ENCODE measurements at places on chromosomes 5 and 9.

- DNase-seq: no peak
Measured at GRCh38 chr5:139954022-139954421, 89.1 kb downstream of the NRG2 start.

GRCh38 chr9:115058684-115059315, 59.2 kb downstream of the TNC start:
- no peak for DNase-seq

DNA sequence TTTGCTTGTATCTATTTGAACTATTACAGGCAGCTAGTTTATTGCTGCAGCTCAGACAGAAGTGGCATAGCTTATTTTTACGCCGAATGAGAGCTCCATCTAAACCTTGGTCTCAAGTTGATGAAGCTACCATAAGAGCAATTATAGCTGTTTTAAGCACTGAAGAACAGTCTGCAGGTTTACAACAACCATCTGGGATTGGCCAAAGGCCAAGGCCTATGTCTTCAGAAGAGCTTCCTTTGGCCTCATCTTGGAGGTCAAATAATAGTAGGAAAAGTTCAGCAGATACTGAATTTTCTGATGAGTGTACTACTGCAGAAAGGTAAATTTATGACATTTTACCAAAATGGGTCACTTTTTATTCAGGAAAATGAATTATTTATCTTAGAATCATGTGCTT, 67.9 kb downstream of the YTHDC2 start:
- DNase-seq: no peak

DNA sequence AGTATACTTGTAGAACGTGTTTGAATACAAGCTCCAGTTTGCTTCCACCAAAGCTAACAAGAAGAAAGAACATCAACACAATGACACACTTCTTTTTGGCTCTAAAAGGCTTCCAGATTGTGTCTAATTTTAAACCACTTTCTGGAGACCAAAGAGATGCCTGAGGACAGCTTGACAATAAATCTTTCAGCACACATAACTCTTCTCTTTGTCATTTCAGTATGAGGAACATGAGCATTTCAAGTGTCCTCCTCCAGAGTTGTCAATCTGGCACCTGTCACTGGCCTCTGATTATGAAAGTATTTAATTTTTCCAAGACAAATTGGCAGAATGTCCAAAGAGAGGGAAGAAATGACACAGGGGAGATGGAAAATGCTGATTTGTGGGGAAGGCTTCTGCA, 79.0 kb upstream of the TLR4 start:
- no peak for DNase-seq

GRCh38 chr9:116979456-116979855, 292.4 kb downstream of the TRIM32 start:
- no peak for DNase-seq

- DNase-seq: no peak
Measured at GRCh38 chr5:156201788-156202403, 125.1 kb upstream of the SGCD start.

DNA sequence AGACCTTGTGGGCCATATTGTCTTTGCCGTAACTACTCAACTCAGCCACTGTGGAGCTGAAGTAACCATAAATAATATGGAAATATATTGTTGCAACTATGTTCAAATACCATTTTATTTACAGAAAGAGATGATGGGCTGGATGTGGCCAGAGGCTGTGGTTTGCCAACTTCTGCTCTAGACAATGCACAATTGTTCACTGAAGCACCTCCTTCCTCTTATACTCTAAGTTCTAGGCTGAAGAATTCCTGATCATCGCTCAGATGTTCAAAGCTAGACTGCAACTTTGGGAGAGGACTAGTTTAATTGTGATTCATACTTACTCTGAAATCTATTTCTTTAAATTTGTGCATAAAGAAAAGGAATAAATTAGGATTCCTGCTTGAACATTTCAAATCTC, 245.0 kb downstream of the TAF11L14 start:
- no peak for DNase-seq

DNA sequence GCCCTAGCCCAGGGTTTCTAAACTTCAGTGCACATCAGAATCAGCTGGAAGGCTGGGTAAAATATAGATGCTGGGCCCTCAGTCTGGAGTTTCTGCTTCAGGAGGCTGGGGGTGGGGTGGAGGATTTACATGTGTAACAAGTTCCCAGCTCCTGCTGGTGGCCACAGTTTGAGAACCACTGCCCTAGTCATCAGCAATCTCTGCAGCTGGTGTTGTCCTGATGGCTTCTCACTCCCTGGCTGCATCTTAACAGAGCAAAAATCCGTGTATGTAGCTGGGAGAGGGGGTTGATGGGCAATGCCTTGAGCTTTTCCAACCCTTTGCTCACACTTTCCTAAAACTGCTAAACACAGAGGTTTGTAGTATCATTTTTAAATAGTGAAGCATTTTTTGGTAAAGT, 186.0 kb upstream of the KLF9 start:
- DNase-seq: no peak

- no peak for DNase-seq
Measured at GRCh38 chr5:100550531-100551051, 15.4 kb downstream of the FAM174A start.

DNA sequence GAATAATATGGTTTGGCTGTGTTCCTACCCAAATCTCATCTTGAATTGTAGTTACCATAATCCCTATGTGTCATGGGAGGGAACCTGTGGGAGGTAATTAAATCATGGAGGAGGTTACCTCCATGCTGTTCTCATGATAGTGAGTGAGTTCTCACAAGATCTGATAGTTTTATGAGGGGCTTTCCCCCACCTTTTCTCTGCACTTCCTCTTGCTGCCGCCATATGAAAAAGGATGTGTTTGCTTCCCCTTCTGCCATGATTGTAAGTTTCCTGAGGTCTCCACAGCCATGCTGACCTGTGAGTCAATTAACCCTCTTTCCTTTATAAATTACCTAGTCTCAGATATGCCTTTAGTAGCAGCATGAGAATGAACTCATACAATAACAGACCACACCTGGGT, 63.7 kb upstream of the PRR16 start:
- no peak for DNase-seq

GRCh38 chr9:132144708-132145365, 17.0 kb upstream of the NTNG2 start:
- DNase-seq: no peak

DNA sequence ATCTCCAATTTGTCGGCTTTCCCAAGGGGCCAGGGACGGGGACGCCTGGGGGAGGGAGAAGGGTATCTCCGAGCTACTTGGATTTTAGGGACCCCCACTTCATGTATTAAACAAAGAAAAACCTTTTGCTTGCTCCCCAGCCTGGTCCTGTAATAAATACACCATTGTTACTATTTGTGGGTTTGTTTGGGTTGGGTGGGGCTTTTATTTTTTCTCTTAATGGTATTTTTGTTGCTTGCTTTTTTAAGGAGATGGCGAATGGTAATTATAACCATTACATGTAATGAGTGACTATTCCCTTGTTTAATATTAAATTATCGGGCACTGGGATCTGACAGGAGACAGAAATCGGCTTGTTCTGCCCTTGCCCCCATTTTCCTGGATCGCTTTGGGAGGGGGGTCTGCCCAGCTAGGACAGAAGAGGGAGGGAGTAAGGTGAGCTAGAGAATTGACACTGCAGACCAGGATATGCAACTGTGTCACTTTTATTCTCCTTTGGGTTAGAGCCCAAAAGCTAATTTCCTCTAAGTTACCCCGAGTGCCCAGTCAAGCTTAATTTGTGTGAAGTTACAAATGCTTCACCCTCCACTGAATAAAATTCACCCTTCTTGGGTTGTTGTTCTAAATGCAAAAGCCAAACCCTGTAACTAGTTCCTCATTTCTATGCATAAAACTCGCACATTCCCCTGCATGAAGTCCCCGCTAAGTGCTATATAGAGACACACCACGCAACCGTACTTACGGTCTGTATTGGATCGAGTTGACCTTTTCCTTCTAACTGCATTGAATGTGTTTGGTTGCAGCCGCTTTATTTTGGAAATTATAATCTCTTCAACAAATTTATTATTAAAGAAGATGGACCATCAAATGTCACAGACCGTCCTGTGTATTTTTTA, 1.6 kb upstream of the ZNF608 start:
- peak; percentile 43 for DNase-seq

DNA sequence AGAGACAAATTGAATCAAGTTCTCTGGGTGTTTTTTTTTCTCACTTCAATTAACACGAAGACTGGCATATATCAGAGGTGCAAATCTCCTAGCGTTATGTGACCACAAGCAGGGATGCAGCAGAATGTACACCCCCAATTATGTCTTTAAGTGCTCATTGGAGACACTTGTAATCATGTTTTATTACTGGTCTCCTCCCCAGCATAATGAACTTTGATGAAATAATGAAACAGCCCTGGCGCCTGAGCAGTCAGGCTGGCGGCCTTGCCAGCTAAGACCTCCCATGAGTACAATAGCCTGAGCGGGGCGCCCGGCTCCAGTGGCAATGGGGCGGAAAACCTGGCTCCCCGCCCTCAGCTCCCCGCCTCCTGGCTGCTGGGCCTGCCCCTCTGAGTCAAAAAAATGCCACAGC, 209.4 kb upstream of the MSX2 start:
- no peak for DNase-seq

GRCh38 chr5:123868267-123868666, 356.3 kb downstream of the CSNK1G3 start:
- peak; percentile 58 for DNase-seq

DNA sequence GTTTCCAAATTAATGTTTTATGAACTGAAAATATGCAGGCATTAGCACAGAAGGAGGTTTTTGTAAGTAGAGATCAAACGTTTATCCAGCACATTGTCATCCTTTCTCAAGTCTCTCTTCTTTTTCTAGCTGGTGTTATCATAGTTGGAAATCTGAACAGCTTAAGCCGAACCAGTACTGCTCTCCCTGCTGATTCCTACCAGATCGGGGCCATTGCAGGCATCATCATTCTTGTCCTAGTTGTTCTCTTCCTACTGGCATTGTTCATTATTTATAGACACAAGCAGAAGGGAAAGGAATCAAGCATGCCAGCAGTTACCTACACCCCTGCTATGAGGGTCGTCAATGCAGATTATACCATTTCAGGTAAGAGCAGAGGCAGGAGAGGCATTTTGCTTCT, 72.1 kb upstream of the PRRC1 start:
- no peak for DNase-seq

DNA sequence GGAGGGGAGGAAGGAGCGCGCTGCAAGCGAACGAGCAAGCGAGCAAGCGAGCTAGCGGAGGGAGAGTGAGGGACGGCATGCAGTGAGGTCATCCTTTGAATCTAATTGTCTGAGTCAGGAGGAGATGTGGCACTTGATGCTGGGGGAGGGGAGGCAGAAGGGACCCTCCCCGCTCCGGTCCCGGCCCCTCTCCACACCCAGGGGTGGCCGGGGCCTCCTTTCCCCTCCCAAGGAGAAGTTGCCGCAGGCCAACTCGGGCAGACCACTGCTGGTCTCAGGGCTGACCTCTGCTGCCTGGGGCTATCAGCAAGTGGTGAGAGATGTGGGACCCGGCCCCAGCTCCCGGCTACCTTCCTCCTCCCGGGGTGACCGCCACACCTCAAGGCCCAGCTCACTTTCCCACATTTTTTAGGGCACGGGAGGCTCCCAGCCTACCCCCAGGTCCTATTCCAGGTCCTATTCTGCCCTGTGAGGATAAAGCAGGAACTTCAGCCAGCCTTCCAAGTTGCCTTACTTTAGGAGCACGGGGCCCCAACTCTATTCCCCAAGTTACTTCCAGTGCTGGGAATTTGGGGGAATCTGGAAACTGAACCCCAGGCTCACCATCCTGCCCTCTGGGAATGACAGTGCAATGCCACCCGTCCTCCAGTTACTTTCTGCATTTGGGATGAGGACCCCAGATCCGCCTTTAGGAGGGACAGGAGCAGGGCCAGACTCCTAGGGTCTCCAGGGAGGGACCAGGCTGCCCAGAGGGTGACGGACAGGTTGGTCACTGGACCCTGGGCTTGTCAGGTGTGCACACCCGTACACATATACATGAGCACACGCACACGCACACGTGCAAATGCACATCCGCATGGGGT, 11.1 kb downstream of the CNTFR start:
- DNase-seq: peak; percentile 70

- DNase-seq: peak; percentile 69
Measured at GRCh38 chr9:14106699-14107098, 207.2 kb downstream of the NFIB start.

- DNase-seq: no peak
Measured at GRCh38 chr5:27590503-27590902, 552.1 kb upstream of the CDH9 start.

DNA sequence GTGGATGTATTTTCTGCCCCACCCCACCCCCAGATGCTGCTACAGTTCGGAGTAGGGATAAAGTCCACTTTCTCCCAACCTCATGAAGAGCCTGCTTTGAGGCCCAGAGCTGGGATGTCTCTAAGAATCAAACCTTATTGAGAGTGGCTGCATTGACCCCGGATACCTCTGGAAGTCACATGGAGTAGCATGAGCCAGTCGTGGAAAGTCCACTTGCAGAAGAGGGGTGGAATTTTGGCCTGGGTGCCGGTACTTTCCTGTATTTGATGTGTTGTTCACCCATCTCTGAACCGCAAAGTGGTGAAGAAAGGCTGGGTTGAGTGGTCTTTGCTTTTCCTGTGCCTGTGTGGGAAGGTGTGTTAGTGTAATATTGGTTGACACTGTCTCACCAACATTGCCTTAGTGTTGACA, 3.7 kb downstream of the OTULIN start:
- DNase-seq: no peak

GRCh38 chr5:132342291-132343180, 27.0 kb upstream of the SLC22A5 start:
- no peak for DNase-seq

DNA sequence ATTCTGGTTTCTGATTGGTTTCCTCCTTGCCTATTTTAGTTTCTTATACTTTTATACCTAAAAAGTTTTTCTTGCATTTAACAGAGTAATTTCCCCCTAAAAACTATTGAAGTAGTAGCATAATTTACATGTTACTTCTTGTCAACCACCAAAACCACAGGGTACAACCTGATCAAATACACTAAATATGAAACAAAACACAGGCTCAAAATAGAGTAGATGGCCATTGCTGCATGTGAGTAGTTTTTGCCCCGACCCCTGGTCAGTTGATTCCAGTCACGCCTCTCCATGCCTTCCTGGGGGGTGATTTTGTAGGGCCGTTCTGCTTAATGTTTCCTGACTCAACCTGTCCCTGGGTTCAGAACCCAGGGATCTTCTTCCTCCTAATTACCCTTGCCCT, 101.8 kb downstream of the TLE4 start:
- no peak for DNase-seq

GRCh38 chr5:123803359-123803758, 291.4 kb downstream of the CSNK1G3 start:
- peak; percentile 2 for DNase-seq

GRCh38 chr9:21576331-21577189, 94.4 kb upstream of the IFNE start:
- DNase-seq: no peak

DNA sequence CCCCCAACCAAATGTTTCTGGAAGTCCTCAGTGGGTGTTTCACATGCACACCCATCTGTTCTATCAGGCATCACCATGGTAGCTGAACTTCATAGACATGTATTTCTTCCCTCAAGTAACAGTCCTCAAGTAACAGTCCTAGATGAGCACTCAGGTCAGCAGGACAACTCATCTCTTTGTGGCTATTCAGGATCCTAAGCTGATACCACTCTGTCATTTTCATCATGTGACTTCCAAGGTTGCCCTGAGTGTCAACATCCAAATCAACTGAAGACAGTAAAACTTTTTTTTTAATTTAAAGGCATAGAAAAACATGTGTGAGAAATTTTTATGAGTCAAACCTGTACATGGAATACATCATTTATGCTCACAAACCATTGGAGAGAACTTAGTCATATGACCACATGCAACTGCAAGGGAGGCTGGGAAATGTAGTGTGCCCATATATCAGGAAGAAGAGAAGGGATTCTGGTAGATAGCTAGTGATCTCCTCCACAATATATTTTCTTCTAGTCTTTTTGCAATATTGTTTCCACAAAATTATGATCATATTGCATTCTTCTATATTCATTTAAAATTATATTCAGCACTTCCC, 64.2 kb upstream of the FST start:
- DNase-seq: no peak

Data from NCI-H146 (cell line).